ENCODE measurements at places on chromosomes 1 and 21. TPM values are rescaled to one million over a fixed set of nuclear protein-coding genes. Genes with fewer than 3 reads are reported as not detected.

Gene PHLDA3
- total RNA-seq: 9.7 TPM

Gene IFI6
- 13.3 TPM for total RNA-seq

Gene ESPN
- 0.08 TPM for total RNA-seq

Gene CTPS1
- total RNA-seq: 160 TPM

Gene PRXL2B
- total RNA-seq: 41.9 TPM

Gene FCAMR
- total RNA-seq: not detected

Gene HTR1D
- total RNA-seq: not detected

Gene KLF18
- not detected for total RNA-seq

Gene CCDC185
- not detected for total RNA-seq

Gene ADGRL2
- total RNA-seq: not detected

Gene APCS
- total RNA-seq: not detected

Gene S100A7
- total RNA-seq: not detected

Gene CLDN19
- total RNA-seq: not detected

Gene RNU1-3
- 1,003 TPM for total RNA-seq

Gene KIAA0040
- total RNA-seq: 29.2 TPM

Gene SELP
- total RNA-seq: 0.08 TPM

Gene C4BPB
- 0.65 TPM for total RNA-seq

Gene PGLYRP4
- not detected for total RNA-seq

Gene DMRTA2
- not detected for total RNA-seq

Gene CHI3L2
- total RNA-seq: 2.1 TPM

Gene HSD3B1
- total RNA-seq: not detected

Gene IGSF9
- total RNA-seq: not detected

Gene SLAMF1
- 105 TPM for total RNA-seq

Gene RAB42
- total RNA-seq: not detected

Gene COL8A2
- total RNA-seq: 0.38 TPM

Gene RO60
- total RNA-seq: 75.9 TPM

Gene PARK7
- 606 TPM for total RNA-seq

Gene LCE3B
- not detected for total RNA-seq

Gene NBPF11
- 5.2 TPM for total RNA-seq

Gene TCHHL1
- total RNA-seq: not detected

Gene S100A8
- total RNA-seq: not detected

Gene CFHR3
- total RNA-seq: not detected

Gene IGSF8
- 45.7 TPM for total RNA-seq

Gene CR1L
- total RNA-seq: not detected

Gene PCAT6
- 0.59 TPM for total RNA-seq

Gene VHLL
- total RNA-seq: not detected

Gene KRTAP11-1
- not detected for total RNA-seq

Gene SAMSN1
- 92.7 TPM for total RNA-seq

Gene LRRC8B
- 39.7 TPM for total RNA-seq

Gene SLAMF7
- total RNA-seq: 75.4 TPM

Gene ACTL8
- total RNA-seq: not detected
